NCI-H1694 (cell line): ENCODE measurements at places on chromosomes 3 and 15.

DNA sequence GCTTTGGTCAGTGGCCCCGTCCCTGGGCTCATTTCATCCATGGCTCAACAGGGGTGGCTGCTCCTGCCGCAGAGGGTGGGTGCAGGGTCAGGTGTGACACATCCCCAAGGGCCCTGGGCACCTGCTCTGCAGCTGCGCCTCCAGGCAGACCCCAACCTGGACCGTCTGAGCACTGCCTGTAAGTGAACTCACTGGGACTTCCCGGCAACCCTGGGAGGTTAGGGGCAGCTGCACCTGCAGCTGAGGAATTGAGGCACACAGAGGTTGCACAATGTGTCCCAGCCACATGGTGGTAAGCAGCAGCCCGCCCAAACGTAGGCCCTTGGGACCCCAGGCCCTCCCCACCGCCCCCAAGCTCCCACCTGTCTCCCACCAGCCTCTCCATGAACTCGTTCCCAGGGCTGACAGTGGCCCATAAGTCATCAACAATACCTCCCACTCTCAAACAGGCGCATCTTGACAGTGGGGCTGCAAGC is 55.1 kb downstream of the PLXNA1 start:
- DNase-seq, result no peak

- no peak for DNase-seq
Observed at GRCh38 chr15:65085207-65085753, 8.7 kb downstream of the KBTBD13 start.

DNA sequence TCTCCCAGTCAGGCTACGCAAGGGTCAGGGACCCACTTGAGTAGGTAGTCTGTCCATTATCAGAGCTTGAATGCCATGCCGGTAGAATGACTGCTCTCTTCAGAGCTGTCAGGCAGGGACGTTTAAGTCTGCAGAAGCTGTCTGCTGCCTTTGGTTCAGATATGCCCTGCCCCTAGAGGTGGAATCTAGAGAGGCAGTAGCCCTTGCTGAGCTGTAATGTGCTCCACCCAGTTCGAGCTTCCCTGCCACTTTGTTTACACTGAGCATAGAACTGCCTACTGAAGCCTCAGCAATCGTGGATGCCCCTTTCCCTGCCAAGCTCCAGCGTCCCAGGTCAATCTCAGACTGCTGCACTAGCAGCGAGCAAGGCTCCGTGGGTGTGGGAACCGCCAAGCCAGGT is 57.5 kb upstream of the SETMAR start:
- DNase-seq, result no peak

DNA sequence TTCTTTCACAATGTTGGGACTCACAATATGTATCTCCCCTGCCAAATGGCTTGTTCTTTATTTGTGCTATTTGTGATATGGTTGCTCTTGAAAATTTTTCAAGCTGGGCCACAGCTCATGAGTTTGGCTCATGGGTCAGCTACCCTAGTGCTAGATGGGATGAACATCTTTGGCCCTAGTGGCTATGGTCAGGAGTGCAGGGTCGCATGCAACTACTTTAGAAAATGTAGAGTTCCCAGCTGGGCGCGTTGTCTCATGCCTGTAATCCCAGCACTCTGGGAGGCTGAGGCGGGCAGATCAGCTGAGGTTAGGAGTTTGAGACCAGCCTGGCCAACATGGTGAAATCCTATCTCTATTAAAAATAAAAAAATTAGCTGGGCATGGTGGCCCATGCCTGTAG is 55.8 kb downstream of the POLR2M start:
- no peak for DNase-seq

DNA sequence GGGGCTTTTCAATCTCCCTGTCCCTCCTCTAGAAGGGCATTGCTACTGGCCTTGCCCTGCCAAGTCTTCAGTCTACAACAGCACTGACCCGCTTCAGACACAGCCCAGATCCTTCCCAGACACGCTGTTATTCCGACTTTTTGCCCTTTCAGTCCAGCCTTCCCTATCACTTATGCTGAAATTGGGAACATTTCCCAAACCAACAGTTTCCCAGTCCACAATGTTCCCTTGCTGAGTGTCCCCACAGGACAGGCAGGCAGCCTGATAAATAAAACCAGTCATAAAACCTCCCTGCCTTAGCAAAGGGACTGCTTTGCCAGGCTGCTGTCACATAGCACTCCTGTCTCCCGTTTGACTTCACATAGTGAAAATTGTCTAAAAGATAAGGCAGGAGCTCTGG is 43.5 kb downstream of the GOLGA6L2 start:
- DNase-seq, result no peak

DNA sequence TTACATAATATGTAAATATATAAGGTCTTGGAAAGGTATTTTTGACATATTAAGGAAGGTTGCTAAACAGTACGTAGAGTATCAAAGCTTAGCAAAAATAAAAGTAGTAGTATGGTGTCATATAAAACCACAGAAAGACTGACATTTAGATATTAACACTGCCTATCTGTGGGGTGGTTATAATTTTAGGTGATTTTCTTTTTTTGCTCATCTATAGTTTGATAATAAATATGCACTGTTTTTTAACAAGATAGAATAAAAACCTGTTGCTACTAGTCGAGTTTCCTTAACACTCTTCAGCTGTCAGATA is 40.7 kb downstream of the ETV5 start:
- no peak for DNase-seq

DNA sequence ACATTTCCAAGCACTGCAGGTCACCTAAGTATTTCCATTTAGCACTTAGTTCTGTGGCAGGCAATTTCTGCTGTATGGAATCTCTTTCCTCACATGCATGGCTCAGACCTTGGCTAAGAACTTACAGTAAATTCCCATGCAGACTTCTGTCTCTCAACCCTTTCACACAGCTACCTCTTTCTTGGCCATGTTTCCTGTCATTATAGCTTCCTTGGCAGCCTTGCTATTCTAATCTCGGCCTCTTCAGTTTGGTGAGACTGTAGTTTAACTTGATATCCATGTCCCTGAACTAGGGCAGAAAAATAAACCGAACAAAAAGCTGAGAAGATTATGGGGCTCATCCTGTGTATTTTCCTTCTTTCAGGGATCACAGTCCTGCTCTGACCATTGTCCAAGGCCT is 96.0 kb downstream of the SPATA16 start:
- no peak for DNase-seq

DNA sequence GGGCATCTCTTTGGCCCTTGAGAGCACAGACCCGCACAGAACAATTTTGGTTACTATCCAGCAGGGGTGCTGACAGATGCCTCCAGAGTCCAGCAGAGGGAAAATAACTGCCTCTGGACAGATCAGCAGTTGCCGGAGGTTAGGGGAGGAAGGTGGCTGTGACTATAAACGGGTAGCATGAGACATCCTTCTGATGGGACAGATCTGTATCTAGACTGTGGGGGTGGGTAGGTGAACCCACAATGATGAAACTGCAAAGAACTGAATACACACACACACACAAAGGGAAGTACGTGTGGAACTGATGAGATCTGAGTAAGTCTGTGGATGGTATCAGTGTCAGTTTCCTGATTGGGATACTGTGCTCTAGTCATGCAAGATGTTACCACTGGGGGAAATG is 21.2 kb downstream of the ADAMTS7 start:
- no peak for DNase-seq

DNA sequence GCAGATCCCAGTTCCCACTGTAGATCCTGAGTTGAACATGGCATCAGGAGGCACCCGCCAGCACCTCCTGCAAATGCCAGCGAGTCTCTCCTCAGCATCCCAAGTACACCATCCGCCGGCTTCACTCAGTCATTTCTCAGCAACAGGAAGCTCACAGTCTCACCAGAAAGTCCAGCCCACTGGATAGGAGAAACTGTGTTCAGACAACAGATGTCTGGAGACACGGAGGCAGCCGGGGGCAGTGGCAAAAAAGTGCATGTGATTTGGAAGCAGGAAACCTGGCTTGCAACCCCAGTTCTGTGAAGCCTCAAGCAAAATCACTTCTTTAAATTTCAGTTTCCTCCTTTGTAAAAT is 68.7 kb downstream of the SRGAP3 start:
- no peak for DNase-seq

GRCh38 chr3:141425523-141426233 is 57.4 kb downstream of the ZBTB38 start:
- no peak for DNase-seq

GRCh38 chr15:63434576-63435186 is 53.0 kb upstream of the CA12 start:
- no peak for DNase-seq

DNA sequence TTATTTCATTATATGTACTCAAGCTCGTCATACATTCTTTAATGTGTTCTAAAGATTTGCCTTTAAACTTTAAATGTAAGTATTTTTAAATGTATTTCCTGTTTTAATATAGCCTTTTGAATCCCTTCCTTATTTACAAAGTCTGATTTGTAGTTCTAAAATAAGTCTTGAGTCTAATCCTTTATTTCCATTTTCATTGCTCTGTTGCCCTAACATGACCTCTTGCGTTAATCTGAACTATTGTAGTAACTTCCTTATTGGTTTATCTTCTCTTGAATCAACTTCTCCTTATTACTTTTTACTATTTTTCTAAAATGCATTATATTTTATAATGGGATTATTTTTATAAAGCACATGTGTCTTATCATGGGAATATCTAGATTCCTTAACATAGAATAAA is 24.0 kb downstream of the KNL1 start:
- no peak for DNase-seq

DNA sequence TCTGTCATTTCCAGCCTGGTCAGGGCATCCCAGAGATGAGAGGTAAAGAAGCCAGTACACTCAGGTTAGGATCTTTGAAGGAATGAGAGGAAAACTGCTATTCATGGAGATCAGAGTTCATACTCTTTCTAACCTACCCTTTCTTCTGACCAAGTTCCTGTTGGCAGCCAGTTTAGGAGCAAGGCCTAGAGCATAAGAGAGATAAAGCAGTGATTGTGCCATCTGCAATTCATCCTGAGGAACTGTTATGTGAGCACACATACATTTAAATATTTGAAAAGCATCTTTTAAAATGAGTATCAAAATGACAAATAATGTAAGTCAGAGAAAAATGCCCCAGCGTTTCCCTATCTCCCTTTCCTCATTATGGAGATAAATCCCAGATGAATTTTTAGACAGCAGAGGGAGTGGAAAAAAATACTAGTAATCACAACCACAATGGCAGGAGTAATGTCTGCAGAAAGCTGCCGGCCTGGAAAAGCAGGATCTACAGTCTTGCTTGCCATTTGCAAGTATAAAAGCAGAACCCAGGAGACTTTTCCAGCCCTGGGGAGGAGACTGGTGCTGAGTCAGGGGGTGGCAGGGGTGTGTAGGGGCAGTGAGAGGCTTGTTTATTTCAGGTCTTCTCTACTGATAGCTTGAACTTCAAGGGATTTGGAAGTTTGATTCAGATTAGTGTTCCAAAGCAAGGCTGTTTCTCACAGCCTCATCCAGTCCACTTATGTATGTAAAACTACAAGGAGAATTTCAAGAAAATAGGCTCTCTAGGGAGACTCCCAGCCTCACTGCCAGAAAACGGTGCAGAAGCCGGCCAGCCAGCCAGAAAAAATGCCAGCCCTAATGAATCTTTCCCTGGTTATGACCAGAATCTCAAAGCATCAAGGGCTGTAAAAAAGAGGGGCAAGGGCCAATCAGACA is 1052.4 kb downstream of the TUSC7 start:
- DNase-seq, result no peak

DNA sequence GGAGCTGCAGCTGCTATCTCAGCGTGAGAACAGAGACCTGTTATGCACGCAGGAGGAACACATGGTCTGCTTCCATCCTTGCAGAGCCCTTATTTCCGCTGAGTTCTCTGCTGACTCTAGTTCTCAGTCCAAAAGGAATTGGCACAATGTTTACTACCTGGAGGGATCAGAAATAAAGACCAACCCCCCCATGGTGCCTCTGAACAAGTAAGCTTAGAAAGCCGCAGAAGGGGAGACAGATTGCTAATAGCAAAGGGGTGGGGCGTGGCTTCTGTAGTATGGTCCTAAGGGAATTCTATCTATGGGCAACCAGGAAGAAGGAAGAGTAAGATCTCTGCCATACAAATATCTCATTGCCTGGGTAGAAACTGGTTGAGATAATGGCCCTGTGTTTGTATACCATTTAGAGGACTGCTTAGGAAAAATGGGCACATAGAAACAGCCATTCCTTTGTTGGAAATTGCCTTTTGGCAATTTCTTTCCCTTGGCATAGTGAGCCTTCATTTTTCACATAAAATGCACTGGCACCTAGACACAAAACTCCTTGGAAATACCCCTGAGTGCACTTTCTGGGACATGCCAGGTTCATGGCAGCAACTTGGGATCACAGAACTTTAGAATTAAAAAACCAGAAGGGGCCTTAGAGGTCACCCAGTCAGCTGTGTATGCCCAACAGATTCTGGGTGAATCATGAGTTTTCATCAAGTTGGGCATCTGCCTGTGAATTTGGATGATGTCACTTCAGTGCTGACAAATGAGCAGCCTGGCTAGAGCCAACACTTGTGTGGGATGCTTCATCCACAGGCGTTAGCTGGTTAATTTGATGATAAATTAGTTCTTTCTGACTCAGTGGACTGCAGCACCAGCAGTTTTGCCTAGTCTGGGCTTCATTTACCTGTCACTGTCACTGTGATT is 57.4 kb upstream of the STXBP5L start:
- DNase-seq, result peak; percentile 55

- DNase-seq, result no peak
Observed at GRCh38 chr3:181712553-181713279, 991 bp downstream of the SOX2 start.

GRCh38 chr15:99502182-99502581 is 63.6 kb upstream of the MEF2A start:
- no peak for DNase-seq

GRCh38 chr3:54573858-54574257 is 354.0 kb downstream of the LRTM1 start:
- DNase-seq, result no peak

DNA sequence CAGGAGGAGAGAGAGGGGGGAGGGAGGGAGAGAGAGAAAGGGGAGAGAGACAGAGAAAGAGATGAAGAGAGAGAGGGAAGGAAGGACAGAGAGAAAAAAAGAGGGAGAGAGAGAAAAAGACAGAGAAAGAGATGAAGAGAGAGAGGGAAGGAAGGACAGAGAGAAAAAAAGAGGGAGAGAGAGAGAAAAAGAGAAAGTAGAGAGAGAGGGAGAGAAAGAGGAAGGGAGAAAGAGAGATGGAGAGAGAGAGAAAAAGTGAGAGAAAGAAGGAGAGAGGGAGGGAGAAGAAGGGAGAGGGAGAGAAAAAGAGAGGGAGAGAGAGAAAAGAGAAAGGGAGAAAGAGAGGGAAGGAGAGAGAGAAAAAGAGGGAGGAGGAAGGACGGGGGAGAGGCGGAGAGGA is 204.2 kb downstream of the SV2B start:
- no peak for DNase-seq

DNA sequence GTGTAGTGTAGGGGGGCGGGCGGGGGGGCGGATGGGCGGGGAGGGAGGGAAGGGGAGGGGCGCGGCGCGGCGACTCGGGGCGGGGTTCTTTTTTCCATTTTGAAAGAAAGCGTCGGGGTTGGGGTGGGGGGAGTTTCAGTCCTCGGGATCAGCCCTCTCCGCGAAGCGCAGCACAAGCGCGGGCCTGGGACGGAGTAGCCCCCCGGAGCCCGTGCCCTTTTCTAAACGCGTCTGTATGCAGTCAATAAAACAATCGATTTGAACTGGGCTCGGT is 6.1 kb downstream of the ISLR2 start:
- no peak for DNase-seq
